ENCODE measurements at places on chromosomes 12 and 14. TPM values are rescaled to one million over a fixed set of nuclear protein-coding genes. Genes with fewer than 3 reads are reported as not detected.

The NXPH4 gene
- total RNA-seq: 5.1 TPM

The CAPZA3 gene
- not detected for total RNA-seq

The LDHB gene
- total RNA-seq: 1,090 TPM

The SVOP gene
- total RNA-seq: not detected

The CAPRIN2 gene
- total RNA-seq: 19.5 TPM

The CD69 gene
- not detected for total RNA-seq

The SLC48A1 gene
- 27.3 TPM for total RNA-seq

The SLC10A1 gene
- total RNA-seq: not detected

The GPR162 gene
- 2.7 TPM for total RNA-seq

The OVCH1 gene
- not detected for total RNA-seq

The USP44 gene
- total RNA-seq: 0.24 TPM

The UNG gene
- total RNA-seq: 91.1 TPM

The CCDC175 gene
- not detected for total RNA-seq

The CLEC6A gene
- total RNA-seq: not detected

The NOC4L gene
- 23.2 TPM for total RNA-seq

The DERA gene
- total RNA-seq: 44.0 TPM

The HCAR2 gene
- total RNA-seq: not detected

The RAPGEF3 gene
- total RNA-seq: 3.5 TPM

The SLC2A14 gene
- not detected for total RNA-seq

The PTPN6 gene
- total RNA-seq: 0.88 TPM

The TMCC3 gene
- 3.5 TPM for total RNA-seq

The EPYC gene
- total RNA-seq: not detected

The NANOG gene
- total RNA-seq: not detected

The EMP1 gene
- total RNA-seq: 88.6 TPM

The NRXN3 gene
- 0.21 TPM for total RNA-seq

The PUS7L gene
- 14.2 TPM for total RNA-seq

The NR4A1 gene
- 79.1 TPM for total RNA-seq

The CARMIL3 gene
- total RNA-seq: 0.41 TPM

The ARHGEF25 gene
- total RNA-seq: 46.8 TPM

The SLC5A8 gene
- total RNA-seq: not detected

The MCRS1 gene
- total RNA-seq: 84.6 TPM

The HSPB8 gene
- 2.9 TPM for total RNA-seq

The BMAL2 gene
- total RNA-seq: 9.0 TPM

The HCAR1 gene
- total RNA-seq: not detected

The KRT83 gene
- 0.08 TPM for total RNA-seq

The ARF6 gene
- total RNA-seq: 40.3 TPM

The SERPINA4 gene
- total RNA-seq: not detected

The KRT72 gene
- not detected for total RNA-seq

The AQP2 gene
- not detected for total RNA-seq

The ANO4 gene
- 2.0 TPM for total RNA-seq

The PMCH gene
- not detected for total RNA-seq

The PTPRO gene
- total RNA-seq: 5.2 TPM

The ZDHHC22 gene
- total RNA-seq: not detected

The CHGA gene
- not detected for total RNA-seq

The FAM90A1 gene
- total RNA-seq: 0.61 TPM

The TMTC2 gene
- total RNA-seq: 32.4 TPM
